ENCODE measurements at places on chromosomes 5 and 9.

GRCh38 chr5:140794595-140795258 is at the start of gene PCDHA2:
PCDHA2 (plus strand) TSS chr5:140794852.
- DNase-seq: no peak

GRCh38 chr5:72291601-72292000 is 28.4 kb downstream of the MRPS27 start:
- DNase-seq: no peak

GRCh38 chr5:99775189-99775588 is 760.0 kb upstream of the FAM174A start:
- DNase-seq: no peak

- no peak for DNase-seq
Observed at GRCh38 chr5:67530609-67531255, 334.1 kb upstream of the CD180 start.

GRCh38 chr9:109923806-109924205 is 143.8 kb downstream of the PALM2AKAP2 start:
- DNase-seq: no peak

- no peak for DNase-seq
Observed at GRCh38 chr5:153491856-153492255, 1.4 kb downstream of the GRIA1 start.

- no peak for DNase-seq
Observed at GRCh38 chr9:20557890-20558565, 64.3 kb downstream of the MLLT3 start.

DNA sequence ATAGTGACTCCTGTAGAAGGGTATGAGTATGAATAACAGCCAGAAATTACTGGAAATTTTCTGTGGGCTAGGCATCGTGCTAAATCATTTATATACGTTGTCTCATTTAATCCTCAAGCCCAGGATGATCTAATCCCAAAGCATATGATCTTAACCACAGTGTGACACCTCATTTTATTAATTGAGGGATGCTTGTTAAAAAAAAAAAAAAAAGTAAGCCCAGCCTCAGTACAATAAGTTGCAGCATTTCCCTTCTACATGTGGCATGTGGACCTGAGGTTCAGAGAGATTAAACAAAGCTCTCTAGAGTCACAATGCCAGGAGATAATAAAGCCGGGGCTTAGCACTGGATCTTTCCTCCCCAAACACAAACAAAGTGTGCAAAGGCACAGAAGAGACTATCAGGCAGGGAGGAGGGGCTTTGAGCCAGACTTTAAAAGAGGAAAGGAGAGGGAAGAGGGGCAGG is 49.5 kb downstream of the KLF4 start:
- DNase-seq: no peak
